ENCODE measurements at places on chromosomes 3 and 15.

DNA sequence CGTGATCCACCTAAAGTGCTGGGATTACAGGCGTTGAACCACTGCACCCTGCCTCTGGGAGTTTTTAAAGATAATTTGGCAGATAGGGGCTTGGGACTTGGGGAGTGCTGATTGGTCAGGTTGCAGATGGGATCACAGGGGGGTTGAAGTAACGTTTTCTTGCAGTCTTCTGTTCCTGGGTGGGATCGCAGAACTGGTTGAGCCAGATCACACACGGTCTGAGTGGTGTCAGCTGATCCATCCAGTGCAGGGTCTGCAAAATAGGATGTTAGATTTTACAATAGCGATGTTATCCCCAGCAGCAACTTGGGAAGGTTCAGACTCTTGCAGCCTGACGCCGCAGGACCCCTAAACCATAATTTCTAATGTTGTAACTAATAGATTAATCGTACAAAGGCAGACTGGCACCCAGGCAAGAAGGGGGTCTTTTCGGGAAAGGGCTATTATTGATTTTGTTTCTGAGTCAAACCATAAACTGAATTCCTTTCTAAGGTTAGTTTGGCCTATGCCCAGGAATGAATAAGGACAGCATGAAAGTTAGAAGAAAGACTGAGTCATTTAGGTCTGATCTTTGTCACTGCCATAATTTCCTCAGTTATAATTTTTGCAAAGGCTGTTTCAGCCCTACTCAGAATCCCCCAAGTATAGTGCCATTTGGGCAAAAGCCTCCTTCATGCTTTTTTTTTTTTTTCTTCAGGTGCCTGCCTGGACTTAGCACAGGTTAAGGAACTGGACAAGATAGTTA is 1.5 kb upstream of the CA12 start:
- no peak for DNase-seq

GRCh38 chr3:186663361-186664118 is 2.3 kb upstream of the HRG start:
- no peak for DNase-seq

- DNase-seq = no peak
These were observed 13.8 kb downstream of the FSD2 start for GRCh38 chr15:82792068-82792467.

DNA sequence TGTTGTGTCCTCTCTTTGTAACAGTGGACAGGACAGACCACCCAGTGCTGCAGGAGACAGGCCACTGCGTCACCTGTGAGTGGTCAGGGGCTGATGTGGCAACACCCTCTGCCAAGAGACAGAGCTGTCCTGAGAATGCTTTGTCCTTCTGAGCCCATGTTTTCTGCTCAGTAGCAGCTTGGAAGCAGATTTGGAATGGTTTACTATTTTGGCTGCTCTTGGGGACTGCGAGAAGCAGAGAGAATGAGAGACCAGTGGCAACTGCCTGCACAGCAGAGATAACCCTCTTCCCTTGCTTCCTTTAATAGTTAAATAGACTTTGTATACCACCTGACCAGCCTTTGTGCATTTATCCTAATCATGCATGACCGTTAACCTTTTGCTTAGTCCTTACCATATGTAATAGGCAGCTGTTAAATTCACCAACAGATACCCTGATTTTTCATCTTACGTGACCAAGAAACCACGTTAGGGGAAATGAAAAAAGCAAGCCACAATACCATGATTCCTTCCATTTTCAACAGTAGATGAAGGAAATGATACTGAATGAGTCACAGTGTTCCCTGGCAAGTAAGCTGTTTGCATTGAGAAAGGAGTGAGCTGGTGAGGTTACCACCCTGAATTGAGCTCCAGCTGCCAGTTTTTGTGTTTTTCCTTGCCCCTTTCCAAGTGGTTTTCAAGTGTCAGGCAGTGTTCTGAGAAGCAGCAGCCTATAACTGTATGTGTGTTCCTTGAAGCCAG is 35.5 kb downstream of the B3GALNT1 start:
- DNase-seq = no peak

GRCh38 chr3:28198161-28198560 is 43.3 kb upstream of the CMC1 start:
- DNase-seq = no peak

- DNase-seq = no peak
These were observed 84.0 kb upstream of the ACKR4 start for GRCh38 chr3:132513057-132513456.

GRCh38 chr3:127152684-127153505 is 40.0 kb upstream of the PRR23E start:
- no peak for DNase-seq

DNA sequence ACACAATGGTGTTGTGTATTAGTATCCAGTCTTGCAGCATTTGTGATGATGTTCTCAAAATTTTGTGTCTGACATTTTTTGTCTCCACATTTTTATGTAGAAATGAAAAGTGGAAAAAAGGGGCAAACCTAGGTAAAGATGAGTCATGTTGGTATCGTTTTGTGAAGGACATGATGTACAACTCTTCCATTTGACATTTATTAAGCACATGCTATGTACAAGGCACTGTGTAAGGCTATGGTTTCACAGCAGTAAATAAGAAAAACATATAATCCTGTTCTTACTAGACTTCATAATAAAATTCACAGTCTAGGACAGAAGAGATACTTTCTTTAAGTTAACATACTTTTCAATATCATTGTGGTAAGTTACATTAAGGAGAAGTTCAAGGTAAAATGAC is 143.5 kb upstream of the CNTN4 start:
- DNase-seq = no peak

DNA sequence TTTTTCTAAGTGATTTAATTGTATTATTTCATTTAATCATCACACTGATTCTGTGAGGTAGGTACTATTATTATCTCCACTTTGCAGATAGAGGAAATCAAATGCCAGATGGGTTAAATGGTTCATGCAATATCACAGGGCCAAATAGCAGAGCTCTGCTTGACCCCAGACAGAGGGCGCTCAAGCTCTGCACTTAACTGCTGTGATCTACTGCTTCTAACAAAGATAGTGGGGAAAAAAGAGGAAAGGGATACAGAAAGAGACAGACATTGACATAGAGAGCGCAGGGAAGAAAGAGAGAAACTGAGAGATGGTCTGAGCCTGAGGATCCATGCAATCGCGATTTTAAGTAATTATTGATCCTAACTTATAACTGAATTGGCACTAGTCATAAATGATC is 279.1 kb upstream of the THRB start:
- DNase-seq = no peak
